Activated CD4-positive, alpha-beta T cell treated with anti-CD3 and anti-CD28 coated beads, Interleukin-10, Interleukin-2, amounts not matched to agents 100 ng/mL and 50 ng/mL, durations not matched to agents 16 hours and 8 hours (primary cell): ENCODE measurements at places on chromosomes 1 and 21.

GRCh38 chr1:40709802-40710278 lies 18.3 kb downstream of the NFYC start:
- DNase-seq = no peak

DNA sequence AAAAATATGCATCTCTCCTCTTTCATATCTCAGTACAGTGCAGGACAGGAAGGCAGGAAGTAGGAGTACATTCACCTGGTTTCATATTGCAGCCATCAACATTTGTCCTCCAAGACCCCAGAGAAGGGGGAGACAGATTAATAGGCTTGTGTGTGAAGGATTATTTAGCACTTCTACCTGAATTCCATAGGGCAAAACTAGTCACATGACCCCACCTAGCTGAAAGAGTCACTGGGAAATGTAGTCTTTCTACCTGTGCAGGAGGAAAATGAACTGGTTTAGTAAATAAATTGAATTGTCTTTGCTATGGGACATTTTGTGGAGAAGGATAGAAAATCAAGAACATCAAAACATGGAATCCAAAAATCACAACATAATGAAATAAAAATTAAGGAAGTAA lies 13.9 kb upstream of the TRIM33 start:
- peak; percentile 17 for DNase-seq

GRCh38 chr1:14516974-14517840 lies 81.3 kb upstream of the KAZN start:
- DNase-seq = peak; percentile 2

DNA sequence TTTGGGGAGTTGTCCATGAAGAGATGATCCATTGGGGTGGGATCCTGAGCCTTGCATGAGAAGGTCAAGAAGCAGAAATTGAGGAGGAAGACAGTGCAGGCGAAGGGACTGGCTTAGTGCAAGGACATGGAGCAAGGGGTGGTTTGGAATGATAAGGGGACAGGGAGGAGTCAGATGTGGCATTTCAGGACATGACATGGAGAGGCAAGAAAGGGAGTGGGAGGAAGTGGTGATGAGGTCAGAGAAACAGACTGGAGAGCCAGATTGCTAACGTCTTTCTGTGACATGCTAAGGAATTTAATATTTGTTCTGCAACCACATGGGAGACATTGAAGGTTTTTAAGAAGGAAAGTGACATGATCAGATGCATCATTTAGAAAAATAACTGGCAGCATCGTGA lies 346.8 kb upstream of the FMN2 start:
- DNase-seq = no peak

- DNase-seq = peak; percentile 71
These were observed 175.0 kb downstream of the SMYD3 start for GRCh38 chr1:246332078-246332477.

DNA sequence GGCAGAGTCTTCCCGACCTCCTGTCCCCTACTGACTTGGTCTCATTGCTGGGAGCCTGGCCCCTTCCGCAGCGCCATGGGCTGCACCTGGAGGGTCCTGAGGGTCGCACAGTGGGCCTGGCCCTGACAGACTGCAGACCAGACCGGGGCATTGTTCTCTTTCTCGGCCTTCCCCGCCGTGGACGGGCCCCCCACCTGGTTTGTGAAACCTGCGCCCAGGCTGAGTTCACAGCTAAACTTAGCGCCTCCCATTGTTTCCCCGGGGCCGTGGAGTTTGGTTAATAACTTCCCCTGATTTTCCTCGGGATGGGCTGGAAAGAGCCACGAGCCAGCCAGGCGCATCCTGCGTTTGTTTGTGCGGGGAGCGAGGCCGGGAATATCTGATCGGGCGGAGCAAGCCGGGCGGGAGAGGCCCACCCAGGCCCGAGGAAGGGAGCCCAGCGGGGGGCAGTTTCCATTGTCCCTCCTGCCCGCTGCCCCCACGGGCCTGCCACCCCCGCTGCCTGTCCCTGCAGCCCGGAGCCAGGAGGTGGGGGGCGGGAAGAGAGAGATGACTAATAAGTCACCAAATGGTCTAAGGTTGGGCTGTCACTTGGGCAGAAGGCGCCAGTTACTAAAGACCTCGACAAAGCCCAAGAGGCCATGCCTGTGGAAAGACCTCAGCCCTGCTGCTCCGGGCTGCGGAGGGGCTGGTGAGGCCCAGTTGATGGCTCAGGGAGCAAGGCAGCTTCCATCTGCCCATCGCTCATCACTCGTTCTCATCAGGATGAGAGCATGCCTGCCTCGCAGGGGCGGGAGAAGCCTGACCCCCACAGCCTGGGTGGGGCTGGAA lies 39.0 kb upstream of the ARHGEF16 start:
- no peak for DNase-seq
